ENCODE measurements at places on chromosomes 7 and 10.
A peak's percentile ranks its signal among the peaks of the same experiment; 100 is the strongest.

- DNase-seq, result peak; percentile 34
Observed at GRCh38 chr7:101538596-101539459, 90.3 kb downstream of the MYL10 start.

DNA sequence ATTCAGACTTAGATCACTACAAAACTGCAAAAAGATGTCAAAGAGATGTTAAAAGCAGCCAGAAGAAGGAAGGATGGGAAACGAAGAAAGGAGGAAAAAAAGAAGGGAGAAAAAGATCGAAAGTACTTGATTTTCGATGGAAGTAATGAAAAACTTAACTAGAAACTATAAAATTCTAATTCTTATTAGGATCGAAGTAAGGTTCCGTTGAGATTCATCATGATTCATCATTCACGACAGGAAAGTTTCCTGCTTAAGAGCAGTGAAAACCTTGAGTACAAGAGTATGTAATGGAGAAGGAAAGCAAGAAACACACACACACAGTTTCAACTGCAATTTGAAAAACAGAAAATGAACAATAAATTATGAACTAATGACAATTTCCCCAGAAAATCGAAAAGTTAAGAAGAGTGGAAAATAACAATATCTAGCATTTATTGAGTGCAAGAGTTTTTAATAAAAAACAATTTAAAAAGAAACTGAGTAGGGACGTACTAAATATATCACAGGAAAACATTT, 1.1 kb upstream of the ING3 start:
- DNase-seq, result no peak

DNA sequence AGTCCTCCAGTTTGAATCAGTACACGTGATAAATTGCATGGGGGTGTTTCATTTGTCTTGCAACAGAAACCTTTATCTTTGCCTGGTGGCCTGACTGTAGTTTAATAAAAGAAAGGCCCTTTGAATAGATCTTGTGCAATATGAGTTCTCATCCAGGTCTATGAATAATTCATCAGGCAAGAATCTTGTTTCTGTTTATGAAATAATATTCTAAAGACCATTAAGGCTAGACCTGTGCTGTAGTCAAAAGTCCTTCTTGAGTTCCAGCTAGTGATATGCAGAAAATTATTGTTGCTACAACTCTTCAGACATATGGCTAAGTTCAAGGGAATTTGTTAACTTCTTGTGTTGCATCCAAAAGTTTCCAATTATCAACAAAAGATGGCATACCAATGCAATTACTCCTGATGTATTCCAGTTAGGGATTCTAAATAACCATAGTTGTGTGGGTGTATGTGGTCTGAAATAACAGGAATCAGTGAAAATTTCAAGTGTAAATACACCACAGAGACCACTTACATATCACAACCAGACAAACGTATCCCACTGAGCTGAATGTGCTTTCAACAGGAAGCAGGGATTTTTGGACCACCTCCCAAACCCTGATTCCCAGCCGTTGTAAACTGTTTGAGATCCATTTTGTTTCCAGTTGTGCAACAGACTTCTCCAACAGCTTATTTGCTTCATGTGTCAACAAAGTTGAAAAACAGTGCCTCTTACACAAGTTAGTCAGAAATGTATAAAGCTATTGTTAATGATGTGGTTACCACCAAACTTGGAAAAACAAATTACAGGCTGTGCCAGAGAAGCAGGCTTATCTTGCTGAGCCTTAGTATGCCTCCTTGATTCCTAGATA, 54.7 kb upstream of the BICC1 start:
- DNase-seq, result no peak

DNA sequence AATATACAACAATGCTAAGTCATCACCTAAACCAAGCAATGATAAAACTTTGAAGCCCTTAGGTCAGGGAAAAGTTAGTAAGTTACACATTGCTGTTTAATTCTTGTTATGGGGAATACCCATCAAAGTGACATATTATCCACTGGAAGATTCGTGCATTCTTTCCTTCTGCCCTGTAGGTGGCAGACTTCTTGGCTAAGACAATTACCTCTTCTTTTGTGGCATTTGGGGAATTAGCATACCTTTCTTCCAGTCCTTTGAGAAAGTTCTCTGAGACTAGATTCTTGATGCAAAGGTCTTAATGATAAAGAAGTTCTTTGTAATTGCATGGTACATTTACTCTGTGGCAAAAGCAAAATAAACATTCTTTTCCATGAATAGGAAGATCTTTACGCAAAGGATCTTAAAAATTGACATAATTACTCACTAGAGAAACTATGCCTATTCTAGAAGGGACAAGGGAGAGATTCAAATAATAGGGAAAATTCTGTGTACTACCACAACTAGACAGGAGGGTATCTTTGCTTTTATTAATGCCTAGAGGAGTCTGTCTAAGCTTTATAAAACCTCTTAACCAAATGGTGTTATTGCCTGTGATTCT, 395.9 kb downstream of the GRM8 start:
- DNase-seq, result no peak

GRCh38 chr10:112565434-112566053, 118.5 kb downstream of the VTI1A start:
- DNase-seq, result no peak

GRCh38 chr7:10677211-10677610, 296.5 kb upstream of the PHF14 start:
- DNase-seq, result no peak

- DNase-seq, result no peak
Observed at GRCh38 chr10:86068231-86069054, 298.2 kb downstream of the GRID1 start.

DNA sequence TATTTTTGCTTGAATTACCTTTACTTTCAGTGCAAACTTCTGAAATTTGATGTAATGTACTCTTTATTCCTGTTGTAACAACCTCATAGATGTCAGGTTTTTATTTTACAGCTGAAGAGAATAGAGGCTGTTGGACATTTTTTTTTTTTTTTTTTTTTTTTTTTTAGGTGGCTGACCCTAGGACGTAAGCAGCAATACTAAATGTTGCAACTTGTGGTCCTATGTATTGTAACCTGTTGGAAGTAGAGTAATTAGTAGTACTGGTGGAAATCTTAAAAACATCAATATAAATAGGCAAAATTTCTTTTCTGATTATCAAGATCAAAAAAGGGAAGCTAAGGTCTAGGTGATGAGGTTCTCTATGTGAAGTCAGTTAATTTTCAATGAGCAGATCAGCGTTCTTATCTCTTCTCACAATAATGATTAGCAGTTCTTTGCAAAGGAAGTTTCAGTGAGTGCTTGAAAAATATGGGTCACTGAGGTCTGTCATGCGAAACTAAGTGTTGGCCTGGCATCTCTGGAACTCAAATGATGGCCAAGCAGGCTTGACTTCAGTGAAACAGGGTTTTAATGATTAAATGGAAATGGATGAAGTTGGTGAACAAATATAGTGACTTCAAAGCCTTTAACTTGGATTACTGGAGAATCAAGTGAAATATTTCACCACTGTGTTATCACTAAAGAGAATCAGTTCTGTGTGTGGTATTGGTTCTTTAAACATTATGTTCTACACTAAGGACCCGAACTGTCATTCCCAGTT, 42.7 kb downstream of the BICC1 start:
- DNase-seq, result no peak

- DNase-seq, result no peak
Observed at GRCh38 chr10:73167458-73167782, 388 bp downstream of the ECD start.

DNA sequence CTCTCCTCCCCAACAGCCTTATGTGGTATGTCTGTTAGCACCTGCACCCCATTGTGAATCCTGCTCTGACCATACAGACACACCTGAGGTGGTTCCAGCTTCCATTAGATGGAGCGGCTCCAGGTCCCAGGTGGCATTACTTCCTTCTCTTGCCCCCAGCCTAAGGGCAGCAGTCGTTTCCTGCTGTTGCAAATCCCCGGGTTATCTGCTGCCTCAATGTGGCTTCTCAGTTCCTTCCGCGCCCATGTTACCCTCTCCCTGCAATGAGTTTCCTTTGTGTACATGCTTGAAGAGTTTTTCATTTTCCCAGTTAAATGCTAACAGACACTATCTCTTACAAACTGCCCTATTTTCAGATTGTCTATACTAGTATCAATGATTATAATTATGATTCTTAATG, 62.8 kb upstream of the PRKCQ start:
- no peak for DNase-seq

- no peak for DNase-seq
Observed at GRCh38 chr7:5448378-5449037, 24.9 kb upstream of the TNRC18 start.

GRCh38 chr7:133481676-133482075, 228.8 kb downstream of the EXOC4 start:
- DNase-seq, result peak; percentile 11

DNA sequence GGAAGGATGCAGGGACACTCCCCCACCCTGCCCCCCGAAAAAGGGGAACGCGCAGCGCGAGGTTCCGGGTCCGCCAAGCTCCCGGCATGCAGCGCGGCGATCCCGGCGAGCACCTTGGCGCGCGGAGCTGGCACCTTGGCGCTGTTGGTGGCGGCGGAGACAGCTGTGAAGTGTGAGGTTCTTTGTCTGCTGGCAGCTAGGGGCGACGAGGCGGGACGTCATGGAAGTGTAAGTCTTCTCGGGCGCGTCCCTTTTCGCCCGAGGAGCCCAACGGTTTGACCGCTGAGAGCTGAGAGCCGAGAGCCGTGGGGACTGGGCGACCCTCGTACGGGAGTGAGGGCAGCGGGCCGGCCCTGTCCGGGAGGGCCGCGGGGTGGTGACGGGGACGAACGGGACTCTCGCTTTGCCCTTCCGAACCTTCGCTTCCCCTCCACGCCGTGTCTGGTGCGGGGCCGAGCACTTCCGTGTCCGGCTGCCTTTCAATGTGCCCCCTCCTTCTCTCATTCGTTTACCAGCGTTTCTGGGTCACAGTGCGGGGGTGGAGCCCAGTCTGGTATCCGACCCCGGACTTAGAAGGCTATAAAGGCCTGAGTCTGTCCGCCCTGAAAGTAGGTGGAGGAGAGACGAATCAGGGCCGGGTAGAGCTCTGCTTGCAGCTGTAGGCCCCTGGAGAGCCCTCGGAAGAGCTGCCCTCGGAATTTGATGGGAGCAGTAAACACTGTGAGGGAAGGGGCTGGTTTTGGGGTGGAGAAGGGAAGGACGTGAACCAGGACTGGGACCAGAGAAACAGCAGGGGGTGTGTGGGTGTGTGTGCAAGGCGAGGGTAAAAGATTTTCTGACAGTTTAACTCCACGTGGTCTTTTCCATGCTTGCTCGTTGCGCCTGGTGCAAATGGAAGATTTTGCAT, at the start of gene CRCP:
TSS of gene CRCP (plus strand) at position 105 of the 907 bp plus-strand sequence. CDS start at position 221, 116 bp downstream.
- DNase-seq, result peak; percentile 89

DNA sequence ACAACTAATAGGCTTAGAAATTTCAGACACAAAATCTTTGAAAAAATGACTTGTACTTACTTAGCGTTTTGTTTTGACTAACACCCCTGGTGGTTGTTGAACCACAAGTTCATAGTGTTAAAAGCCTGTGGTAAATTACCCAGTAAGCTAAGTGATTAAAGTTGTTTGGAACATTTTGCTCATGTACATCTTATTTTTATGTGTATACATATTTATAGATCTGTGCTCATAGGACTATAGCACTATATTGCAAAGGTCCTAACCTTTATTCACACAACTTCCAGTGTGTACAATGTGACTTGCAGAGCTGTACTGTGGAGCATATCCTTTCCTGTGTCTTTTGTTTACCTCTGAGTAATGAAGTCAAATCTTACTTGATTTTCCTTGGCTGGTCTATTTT, 79.6 kb downstream of the BMPR1A start:
- DNase-seq, result peak; percentile 24

Measured in immature natural killer cell (primary cell).